ENCODE measurements at places on chromosomes 7 and 10.

DNA sequence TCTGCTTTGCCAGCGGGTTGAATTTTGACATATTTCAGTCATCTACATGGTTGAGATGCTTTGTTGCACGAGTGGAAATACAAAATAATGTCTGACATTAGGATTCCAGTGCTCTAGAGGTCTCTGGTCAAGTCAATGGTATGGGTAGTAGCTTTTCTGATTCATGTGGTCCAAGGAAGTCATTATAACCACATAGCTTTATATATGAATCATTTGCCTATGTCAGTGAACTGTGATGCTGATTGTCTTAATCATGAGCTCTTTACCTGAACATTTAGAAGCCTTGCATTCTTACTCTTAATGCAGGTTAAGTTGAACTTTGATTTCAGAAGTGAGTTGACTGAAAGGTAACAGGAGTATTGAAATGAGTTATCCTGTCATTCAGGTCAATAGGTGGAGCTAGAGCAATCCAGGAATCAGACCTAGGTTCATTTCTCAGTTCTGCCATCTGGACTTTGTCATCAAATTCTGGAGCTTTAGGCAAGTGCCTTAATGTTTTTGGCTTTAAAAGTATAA lies 3.3 kb downstream of the MAPK8 start:
- peaks cover 8% of the 10 kb centered on the region for H3K36me3 ChIP-seq
- H3K4me1 ChIP-seq: peaks cover 44% of the 10 kb centered on the region
- no peaks in the 10 kb centered on the region for H3K27me3 ChIP-seq
- peak overlapping the region; percentile 60 for H3K27ac ChIP-seq
- H3K4me3 ChIP-seq: no peak overlapping the region

DNA sequence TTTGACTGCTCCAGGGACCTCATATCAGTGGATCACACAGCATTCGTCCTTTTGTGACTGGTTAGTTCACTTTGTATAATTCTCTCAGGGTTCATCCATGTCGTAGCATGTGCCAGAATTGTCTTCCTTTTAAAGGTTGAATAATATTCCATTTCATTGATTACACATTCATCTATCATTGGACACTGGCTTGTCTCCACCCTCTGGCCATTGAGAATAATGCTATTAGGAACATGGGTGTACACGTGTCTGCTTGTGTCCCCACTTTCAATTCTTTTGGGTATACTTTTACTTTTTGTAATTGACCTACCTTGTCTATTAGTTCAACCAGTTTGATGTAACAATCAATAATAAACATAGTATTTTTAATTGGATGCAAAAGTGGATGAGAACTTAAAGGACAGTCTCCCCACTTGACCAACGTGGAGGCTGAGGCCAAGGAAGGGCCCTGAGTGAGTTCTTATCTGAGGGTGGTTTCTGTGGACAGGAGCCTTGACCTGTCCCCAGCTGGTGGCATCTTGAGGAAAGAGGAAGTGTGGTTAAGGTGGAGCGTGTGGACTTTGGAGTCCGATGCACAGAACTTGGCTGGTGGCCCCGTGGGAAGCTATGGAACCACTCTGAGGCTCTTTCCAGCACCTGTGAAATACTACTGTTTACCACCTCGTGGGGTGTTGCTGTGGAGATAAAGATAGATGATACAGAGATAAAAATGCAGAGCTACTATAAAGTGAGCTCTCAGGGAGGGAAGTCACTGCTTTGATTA lies 16.6 kb downstream of the WDFY4 start:
- H3K36me3 ChIP-seq: no peaks in the 10 kb centered on the region
- DNase-seq: no peak
- peaks cover 8% of the 10 kb centered on the region for H3K27me3 ChIP-seq
- H3K27ac ChIP-seq: no peak overlapping the region

DNA sequence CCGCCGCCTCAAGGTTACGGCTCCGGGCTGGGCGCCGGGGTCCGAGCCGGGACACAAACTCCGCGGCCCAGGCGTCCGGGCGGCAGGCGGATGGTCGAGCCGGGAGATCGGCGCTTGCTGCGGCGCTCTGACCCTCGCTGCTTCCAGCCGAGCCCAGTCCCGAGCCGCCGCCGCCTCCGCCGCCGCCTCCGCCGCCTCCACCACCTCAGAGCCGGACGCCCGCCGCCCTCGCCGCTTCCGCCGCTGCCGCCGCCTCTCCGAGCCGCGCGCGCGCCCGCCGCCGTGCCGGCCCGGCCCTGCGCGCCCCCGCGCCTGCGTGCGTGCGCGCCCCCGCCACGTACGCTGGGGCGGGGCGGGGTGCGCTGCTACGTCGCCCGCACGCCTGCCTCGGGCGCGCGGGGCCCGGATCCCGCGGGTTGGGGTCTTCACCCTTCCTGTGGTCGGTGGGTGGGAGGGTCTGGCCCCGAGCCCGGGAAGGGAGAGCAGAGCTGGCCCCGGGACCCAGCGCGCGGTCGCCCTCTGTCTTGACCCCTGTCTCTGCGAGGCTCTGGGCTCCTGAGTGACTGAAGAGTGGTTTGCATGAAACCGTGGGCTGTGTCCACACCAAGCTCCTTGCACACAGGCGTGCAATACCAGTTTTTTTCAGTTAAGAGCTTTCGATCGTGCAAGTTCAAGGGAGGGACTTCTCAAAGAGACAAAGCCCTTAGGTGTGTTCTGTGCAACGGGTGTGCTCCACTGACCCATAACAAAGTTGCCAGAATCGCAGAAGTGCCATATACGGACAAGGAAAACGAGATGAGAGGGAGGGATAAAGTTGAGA lies at the start of gene SMURF1:
SMURF1 (minus strand) TSS at position 256 of the 820 bp plus-strand sequence. CDS start 328 bp downstream, outside the sequence.
- peak within 1 kb of the TSS; percentile 91 for H3K27ac ChIP-seq
- peaks cover 14% of the 10 kb centered on the region for H3K4me1 ChIP-seq
- H3K36me3 ChIP-seq: no peaks in the 10 kb centered on the region

DNA sequence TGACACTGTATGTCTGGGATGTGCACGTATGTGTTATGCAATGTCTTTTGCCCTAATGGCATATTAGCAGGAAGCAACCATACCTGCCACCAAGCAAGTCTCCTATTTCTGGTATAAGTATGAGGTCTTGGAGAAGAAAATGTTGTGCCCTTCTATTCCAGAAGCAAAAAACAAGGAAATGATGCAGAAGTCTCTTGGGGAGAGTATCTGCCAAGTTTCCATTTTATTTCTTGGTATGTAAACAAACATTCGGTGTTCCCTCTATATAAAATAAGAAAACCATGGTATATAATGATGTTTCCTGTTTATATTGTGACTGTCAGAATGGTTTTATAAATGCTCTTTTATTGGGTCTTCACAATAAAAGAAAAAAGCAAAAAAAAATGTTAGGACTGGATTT lies 19.3 kb upstream of the MYO3A start:
- DNase-seq: no peak
- H3K27ac ChIP-seq: no peak overlapping the region
- H3K4me3 ChIP-seq: no peak overlapping the region
- no peaks in the 10 kb centered on the region for H3K4me1 ChIP-seq
- H3K36me3 ChIP-seq: no peaks in the 10 kb centered on the region
- no peaks in the 10 kb centered on the region for H3K27me3 ChIP-seq

- no peak overlapping the region for H3K4me3 ChIP-seq
- DNase-seq: no peak
- H3K4me1 ChIP-seq: peaks cover 2% of the 10 kb centered on the region
These were observed 89.4 kb downstream of the CTNNA3 start for GRCh38 chr10:67606572-67606971.

GRCh38 chr7:141013345-141013715 lies 1.4 kb downstream of the MRPS33 start:
- H3K4me1 ChIP-seq: peaks cover 5% of the 10 kb centered on the region
- no peaks in the 10 kb centered on the region for H3K27me3 ChIP-seq
- H3K36me3 ChIP-seq: peaks cover 26% of the 10 kb centered on the region
- no peak overlapping the region for H3K27ac ChIP-seq
- no peak for DNase-seq

Data from RWPE2 (cell line).